ENCODE measurements at places on chromosomes 6 and 20.

GRCh38 chr20:50930976-50931305 lies 296 bp downstream of the ADNP start:
- DNase-seq, result no peak

- DNase-seq, result no peak
Measured at GRCh38 chr6:162541019-162541601, 186.5 kb downstream of the PRKN start.

DNA sequence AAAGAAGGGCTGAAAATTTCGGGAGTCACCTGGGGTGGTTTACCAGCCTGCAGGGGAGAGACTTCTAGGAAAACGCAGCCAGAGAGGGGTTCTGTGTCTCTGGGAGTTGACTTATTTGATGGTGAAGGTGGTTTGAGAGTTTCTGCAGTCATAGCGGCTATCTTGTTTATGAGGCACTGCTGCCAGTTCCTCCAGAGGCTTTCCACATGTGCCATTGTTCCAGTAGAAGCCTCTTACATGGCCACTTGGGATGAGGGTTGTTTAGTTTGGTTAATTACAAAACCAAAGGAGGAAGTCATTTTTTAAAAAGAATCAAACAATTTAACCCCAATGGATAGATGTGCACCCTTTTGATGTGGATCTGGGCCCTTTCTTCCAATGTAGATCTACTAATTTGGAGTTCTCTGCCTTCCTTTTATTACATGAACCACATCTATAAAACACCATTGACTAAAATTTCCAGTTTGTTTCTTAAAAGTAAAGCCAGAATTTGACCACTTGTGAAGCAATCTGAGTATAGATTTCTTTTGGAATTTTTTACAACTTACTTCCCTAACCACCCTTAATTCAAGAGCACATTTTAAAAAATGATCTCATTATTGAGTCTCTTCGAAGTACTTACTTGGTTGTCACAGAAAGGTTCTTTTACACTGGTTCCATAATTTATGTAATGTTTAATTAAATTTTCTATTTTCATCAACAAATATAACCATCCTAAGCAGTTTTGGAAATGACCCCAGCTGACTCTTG lies 97.6 kb downstream of the TCP11 start:
- no peak for DNase-seq

- no peak for DNase-seq
Measured at GRCh38 chr6:14542670-14543366, 425.2 kb downstream of the CD83 start.

DNA sequence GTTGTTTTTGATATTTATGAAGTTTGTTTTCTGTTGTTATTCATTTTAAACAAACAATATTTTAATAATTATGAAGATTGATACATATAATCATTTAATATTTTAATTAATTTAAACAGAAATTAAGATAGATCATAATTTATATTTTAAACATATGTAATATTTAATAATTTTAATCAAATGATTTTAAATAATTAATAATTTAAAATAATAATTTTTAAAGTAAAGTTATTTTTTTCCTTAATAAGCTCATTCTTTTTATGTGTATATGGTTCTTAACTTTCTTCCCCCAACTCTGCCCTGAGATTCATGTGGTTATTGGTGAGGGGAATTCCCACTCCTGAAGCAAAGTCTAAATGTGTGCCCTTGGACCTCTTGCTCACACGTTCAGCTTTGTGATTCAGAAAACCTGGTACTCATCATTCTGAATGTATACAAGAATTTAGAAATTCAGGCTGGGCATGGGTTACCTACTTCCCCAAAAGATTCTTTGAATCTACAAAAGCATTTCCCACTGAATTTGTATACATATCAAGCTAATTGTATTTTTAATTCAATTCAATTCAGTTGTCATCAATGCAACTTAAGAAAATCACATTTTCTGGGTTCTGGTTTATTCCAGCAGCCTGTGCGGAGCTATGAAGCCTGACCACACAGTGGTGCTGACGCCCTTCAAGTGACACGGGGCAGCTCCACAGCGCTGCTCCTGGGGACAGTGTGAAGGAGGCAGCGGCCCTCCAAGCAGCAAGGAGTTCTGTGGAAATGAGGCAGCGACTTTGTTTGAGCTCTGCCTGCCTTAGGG lies 168.9 kb upstream of the UST start:
- DNase-seq, result no peak

DNA sequence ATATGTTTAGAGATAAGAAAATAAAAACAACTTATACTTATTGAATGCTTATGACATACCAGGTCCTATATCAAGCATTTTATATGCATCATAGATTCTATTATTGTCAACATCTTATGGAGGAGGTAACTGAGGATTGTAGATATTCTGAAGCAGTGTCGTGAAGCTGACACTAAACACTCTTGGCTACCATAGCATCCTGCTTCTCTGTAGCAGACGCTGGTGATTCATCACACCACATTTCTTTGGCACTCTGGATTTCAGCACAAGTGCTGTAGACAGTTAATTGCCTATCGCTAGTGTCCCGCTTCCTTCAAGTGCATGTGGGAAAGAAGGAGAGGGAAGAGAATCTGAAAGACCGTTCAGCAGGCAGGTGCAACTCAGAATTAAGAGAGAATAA lies 317.1 kb downstream of the PLCB1 start:
- DNase-seq, result no peak

DNA sequence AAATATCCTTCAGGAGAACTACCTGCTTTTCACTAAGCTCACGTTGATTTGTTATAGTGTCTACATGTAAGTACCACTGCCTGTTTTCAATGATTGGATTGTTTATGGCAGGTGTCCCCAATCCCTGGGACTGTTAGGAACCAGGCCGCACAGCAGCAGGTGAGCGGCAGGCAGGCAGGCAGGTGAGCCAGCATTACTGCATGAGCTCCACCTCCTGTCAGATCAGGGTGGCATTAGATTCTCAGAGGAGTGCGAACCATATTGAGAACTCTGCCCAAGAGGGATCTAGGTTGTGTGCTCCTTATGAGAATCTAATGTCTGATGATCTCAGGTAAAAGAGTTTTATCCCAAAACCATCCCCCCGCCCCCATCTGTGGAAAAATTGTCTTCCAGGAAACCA lies 303.3 kb downstream of the EYA4 start:
- no peak for DNase-seq

GRCh38 chr6:118325220-118325860 lies 222.8 kb upstream of the PLN start:
- DNase-seq, result no peak

DNA sequence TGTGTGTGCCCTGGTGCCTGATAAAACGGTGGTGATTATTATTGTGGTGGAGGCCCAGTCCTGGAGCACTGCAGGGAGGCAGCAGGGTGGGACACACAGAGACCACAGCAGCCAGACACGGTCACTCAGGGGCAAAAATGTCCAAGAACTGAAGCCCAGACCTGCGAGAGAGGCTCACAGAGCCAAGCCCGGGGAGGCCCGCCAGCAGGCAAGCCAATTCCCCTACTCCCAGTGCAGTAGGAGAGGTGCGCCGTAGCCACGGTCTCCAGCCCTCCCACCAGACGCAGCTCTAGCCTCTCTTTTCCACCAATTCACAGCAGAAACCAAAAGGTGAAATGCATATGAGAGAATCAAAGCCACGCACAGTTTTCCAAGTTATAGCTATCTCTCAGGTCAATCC lies 179.4 kb upstream of the TAB2 start:
- DNase-seq, result no peak

All from stimulated activated CD8-positive, alpha-beta memory T cell treated with anti-CD3 and anti-CD28 coated beads, Interleukin-2, amount 100 ng/mL, for 1 hour (primary cell).